Hair follicular keratinocyte (primary cell): ENCODE measurements at places on chromosomes 16 and 17. TPM values are rescaled to one million over a fixed set of nuclear protein-coding genes. Genes with fewer than 3 reads are reported as not detected.

The VWA3A gene
- not detected in 2 replicates for total RNA-seq

The CPHXL2 gene
- total RNA-seq = not detected in 2 replicates

The CLEC18B gene
- total RNA-seq = 1.2 and 2.1 TPM in 2 replicates

The RNF43 gene
- 10.1 and 11.5 TPM in 2 replicates for total RNA-seq

The CDH16 gene
- 0.04 TPM in 1 of 2 replicates, not detected in the other for total RNA-seq

The MT2A gene
- total RNA-seq = 1,517 and 2,286 TPM in 2 replicates

The TRIM47 gene
- total RNA-seq = 40.9 and 68.3 TPM in 2 replicates

The NLRC3 gene
- not detected in 2 replicates for total RNA-seq

The KRT9 gene
- total RNA-seq = 0.23 and 0.61 TPM in 2 replicates

The PHB1 gene
- 135 and 209 TPM in 2 replicates for total RNA-seq

The CCL1 gene
- not detected in 2 replicates for total RNA-seq

The PYY gene
- 0.11 TPM in 1 of 2 replicates, not detected in the other for total RNA-seq

The CCL4L2 gene
- not detected in 2 replicates for total RNA-seq

The GLP2R gene
- not detected in 2 replicates for total RNA-seq

The HSD17B1 gene
- total RNA-seq = 9.4 and 11.0 TPM in 2 replicates

The CCDC40 gene
- 0.47 and 0.57 TPM in 2 replicates for total RNA-seq

The ADAMTS18 gene
- total RNA-seq = not detected in 2 replicates

The TUBG2 gene
- 10.6 and 12.9 TPM in 2 replicates for total RNA-seq

The HOXB1 gene
- not detected in 2 replicates for total RNA-seq

The GPRC5B gene
- total RNA-seq = not detected in 2 replicates

The ZG16B gene
- 0.23 and 0.31 TPM in 2 replicates for total RNA-seq

The CCL14 gene
- total RNA-seq = not detected in 2 replicates

The TMEM88 gene
- total RNA-seq = 0.23 TPM in 1 of 2 replicates, not detected in the other

The NACA2 gene
- total RNA-seq = not detected in 2 replicates

The JPH3 gene
- total RNA-seq = not detected in 2 replicates

The SP6 gene
- 2.3 and 2.5 TPM in 2 replicates for total RNA-seq

The ZNF830 gene
- 9.5 and 12.8 TPM in 2 replicates for total RNA-seq

The CDH13 gene
- total RNA-seq = 45.0 and 139 TPM in 2 replicates

The HOXB8 gene
- not detected in 2 replicates for total RNA-seq

The ZNF423 gene
- 0.08 TPM in 2 replicates for total RNA-seq

The GNAO1 gene
- under 0.01 TPM in 1 of 2 replicates, not detected in the other for total RNA-seq

The DBF4B gene
- total RNA-seq = 5.0 and 9.3 TPM in 2 replicates

The CDC6 gene
- total RNA-seq = 13.6 and 40.7 TPM in 2 replicates

The ARL5C gene
- not detected in 2 replicates for total RNA-seq

The SLC16A11 gene
- total RNA-seq = not detected in 2 replicates

The GUCY2D gene
- 0.04 and 0.16 TPM in 2 replicates for total RNA-seq
